ENCODE measurements at places on chromosomes 1 and 21.
A peak's percentile ranks its signal among the peaks of the same experiment; 100 is the strongest.

- DNase-seq, result no peak
Measured at GRCh38 chr1:80225510-80225909, 1219.0 kb upstream of the ADGRL4 start.

DNA sequence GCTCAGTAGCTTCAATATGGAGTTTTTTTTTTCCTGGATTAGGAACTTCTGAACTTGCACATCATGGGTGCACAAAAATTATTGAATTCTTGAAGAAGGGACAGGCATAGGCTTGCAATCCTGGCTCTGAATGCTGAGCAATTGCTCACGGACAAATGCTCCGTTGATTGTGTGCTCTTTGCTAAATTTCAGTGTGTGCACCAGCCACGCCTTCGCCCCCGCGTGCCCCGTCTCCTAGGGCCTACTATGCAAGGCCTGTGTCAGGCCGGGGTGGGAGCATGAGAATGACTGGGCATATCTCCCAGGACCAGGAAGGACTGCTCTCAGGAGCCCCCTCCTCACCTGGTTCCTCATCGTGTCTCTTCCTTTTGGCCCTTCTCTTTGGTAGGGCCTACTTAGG is 17.4 kb downstream of the IL6R start:
- DNase-seq, result no peak

DNA sequence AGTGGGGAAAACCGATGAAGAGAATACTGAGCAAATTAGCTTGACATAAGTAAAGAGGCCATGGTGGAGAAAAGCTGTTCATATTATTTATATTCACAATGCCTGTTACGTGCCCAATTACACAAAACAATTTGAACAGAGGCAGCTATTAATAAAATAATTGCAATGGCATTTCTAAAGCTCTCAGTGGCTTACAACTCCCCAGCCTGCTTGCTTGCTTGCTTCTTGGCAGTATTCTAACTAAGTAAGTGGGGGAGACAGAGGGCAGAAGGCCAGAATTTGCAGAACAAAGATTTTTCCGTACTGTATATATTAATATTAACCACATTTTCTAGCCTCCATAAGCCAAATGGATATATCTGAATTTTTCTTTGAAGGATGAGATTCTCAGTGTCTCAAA is 12.9 kb downstream of the PTPN14 start:
- no peak for DNase-seq

GRCh38 chr1:181759481-181759880 is 276.2 kb downstream of the CACNA1E start:
- no peak for DNase-seq

DNA sequence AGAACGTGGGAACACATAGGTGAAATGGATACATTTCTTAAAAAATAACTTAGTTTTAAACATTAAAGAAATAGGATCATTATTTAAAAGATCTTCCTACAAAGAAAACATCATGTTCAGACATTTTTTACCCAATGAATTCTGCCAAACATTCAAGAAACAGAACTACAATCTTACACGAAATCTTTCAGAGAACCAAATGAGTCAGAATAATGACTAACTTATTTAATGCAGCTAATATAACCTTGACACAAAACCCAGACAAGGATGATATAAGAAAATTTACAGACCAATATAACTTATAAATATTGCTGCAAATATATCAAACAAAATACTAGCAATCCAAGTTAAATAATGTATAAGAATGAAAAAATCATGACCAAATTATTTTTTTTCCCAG is 220.1 kb upstream of the KCNK2 start:
- no peak for DNase-seq

- no peak for DNase-seq
Measured at GRCh38 chr21:34907461-34908418, 141.4 kb downstream of the RUNX1 start.

- no peak for DNase-seq
Measured at GRCh38 chr1:93095804-93096585, 16.9 kb downstream of the MTF2 start.

GRCh38 chr21:15222707-15223106 is 157.9 kb upstream of the NRIP1 start:
- no peak for DNase-seq

DNA sequence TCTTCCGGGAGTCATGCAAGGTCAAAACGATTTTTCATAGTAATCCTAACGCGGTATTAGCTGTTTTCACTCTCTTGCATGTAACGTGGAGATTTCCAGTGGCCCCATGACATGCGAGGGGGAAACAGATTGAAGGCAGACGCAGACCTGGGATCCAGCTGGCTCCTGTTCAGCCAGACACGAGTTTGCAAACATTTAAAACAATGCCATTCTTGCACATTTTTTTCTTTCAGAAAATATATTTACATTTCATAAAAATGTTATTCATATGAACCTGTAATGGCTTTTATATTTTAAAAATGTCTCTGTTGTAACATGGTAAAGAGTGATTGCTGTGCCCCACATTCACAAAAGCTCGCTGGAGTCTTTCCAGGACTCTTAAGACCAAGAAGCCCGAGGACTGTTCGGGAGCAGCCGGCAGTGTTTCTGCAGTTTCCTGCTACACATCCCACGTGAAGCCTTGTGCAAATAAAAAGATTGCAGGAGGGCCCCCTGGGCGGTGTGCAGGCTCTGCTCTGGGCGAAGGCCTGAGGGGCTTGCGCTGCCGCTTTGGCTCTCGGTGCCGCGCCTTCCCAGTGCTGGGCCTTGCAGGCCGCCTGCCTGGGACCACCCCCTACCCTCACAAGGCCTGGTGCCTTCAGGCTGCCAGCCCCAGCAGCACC is 184.9 kb downstream of the DYRK1A start:
- DNase-seq, result no peak

- no peak for DNase-seq
Measured at GRCh38 chr1:81231729-81232038, 569.0 kb upstream of the ADGRL2 start.

DNA sequence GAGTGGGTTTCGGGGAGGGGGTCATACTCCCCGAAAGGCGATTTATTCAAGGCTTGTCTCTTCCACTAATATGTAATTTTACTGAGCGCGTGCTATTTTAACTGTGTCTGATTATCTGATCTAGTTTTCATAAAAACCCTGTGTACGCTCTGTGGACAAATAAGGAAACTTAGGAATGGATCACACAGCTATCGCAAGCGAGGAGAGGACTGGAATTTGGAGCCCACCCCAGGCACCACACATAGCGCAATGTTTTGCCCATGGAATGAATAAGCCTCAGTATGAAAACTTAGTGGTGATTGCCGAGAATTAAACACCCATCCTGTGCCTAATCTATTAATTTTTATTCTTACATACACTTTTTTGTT is 9.8 kb upstream of the RAB42 start:
- DNase-seq, result no peak

GRCh38 chr1:223684488-223684792 is 18.9 kb upstream of the CAPN8 start:
- no peak for DNase-seq

DNA sequence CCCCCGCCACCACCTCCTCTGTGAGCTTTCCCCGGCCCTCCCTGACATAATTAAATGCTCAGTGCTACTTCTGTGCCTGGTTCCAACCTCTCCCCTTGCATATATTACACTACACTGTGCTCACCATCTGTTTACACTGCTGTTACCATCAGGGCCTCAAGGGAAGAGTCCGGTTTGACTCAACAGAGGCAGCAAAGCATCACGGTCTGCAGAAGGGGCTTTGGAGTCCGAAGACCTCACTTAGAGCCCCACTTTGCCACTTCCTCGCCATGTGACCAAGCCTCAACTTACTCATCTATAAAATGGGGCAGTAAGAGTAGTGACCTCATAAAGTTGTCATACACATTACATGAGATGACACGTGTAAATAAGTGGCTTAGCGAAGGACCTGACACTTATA is 27.4 kb downstream of the KCNN3 start:
- no peak for DNase-seq

DNA sequence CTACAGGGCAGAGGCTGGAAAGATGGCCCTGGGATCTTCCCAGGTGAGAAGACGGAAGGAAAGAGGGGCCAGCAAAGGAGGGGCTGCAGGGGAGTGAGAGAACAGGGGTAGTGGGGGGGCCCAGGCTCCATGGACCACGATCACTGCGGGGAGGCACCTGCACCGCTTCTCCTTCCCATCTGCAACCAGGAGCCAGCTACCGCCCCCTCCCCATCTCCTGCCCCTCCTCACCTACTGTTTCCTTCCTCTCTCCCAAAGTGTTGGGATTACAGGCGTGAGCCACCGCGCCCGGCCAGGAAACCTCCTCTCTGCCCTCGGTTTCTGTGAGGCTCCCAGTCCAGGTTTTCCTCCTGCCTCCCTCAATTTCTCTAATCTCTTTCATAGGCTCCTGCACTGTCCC is 19.4 kb downstream of the KIAA2013 start:
- no peak for DNase-seq

- DNase-seq, result no peak
Measured at GRCh38 chr21:45513003-45513717, 29.1 kb downstream of the SLC19A1 start.

DNA sequence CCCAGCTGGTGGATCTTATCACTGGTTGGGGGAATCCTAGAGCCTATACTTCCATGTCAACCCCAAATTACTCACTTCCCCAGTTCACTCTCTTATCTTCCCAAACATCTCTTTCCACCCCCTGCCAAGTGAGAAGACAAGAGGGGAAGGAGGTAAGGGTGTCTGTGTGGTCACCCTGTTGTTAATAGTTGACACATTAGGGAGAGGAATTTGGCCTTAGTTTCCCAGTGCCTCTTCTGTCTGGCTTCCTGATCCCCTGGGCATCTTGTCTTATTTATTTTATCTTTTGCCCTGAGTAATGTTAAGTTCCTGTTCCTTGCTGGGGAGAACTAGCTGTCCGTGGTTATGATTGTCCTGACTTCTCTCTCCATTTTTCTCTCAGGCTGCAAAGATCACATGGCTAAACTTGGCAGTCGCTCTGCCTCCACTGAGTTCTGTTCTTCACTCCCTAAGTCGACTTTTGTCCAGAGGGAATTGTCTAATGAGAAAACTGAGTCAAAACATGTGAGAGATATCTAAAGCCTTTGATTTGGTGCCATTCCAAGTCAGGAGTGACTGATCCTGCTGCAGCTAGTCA is 157.1 kb upstream of the SYT6 start:
- no peak for DNase-seq

- DNase-seq, result no peak
Measured at GRCh38 chr1:201004732-201005131, 18.8 kb downstream of the KIF21B start.

GRCh38 chr1:216310776-216311175 is 112.5 kb downstream of the USH2A start:
- DNase-seq, result peak; percentile 35

DNA sequence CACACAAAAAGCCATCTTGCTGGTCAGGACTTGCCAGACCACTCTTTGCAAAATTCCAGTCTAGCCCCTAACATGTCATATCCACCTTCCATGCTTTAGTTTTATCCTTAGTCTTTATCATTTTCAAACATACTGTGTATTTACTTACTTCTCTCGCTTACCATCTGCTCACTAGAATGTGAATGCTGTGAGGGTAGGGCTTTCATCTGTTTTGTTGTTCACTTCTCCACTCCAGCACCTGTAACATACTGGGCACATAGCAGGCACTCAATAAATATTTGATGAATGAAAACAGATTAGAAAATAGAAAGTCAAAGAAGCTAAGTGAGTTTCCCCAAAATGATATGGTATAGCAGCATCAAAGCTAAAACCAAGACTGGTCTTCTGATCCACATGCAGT is 79.9 kb downstream of the OLFML2B start:
- no peak for DNase-seq

GRCh38 chr1:36760081-36760480 is 274.2 kb downstream of the GRIK3 start:
- DNase-seq, result no peak

GRCh38 chr1:230158415-230159291 is 91.6 kb downstream of the GALNT2 start:
- DNase-seq, result no peak

- DNase-seq, result no peak
Measured at GRCh38 chr1:226676381-226676780, 62.7 kb downstream of the ITPKB start.
